ENCODE measurements at places on chromosomes 2 and 18.
A peak's percentile ranks its signal among the peaks of the same experiment; 100 is the strongest.

DNA sequence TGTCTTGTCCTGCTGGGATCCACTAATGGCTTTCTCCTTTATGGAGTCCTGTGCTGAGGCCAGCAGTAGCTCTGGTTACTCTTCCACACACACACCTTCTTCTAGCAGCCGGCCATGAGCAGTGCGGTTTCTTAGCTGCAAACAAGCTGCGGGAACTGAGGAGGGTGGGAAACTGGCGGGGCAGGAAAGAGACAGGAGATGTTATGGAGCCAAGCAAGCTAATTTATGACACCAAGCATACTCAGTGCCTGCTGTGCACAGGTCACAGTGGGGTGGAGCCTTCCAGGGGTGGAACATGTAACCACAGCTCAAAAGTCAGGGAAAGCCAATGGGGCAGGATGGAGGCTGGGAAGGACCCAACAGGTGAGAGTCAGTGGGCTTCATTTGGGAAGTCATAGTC lies 180.8 kb downstream of the FAM210A start:
- DNase-seq: no peak

- no peak for DNase-seq
Observed at GRCh38 chr2:98771264-98771663, 40.3 kb upstream of the MGAT4A start.

DNA sequence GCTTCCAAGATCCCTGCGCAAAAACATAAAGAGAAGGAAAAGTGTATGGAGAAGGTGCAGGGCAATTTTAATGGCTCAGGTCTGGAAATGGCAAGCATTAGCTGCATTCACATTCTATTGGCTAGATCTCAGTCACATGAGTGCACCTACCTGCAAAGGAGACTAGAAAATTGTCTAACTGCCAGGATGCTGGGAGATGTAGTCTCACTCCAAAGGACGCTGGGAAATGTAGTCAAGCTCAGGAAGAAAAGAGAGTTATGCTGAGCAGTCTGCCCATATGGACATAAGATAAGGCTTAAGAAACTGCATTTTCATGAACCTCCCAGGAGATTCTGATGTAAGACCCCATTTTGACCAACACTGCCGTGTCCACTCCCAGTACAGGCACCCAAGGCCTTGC lies 9.5 kb upstream of the KLHL29 start:
- peak; percentile 58 for DNase-seq

- DNase-seq: no peak
Observed at GRCh38 chr18:814300-815084, 2.5 kb upstream of the YES1 start.
